ENCODE measurements at places on chromosomes 16 and 17. TPM values are rescaled to one million over a fixed set of nuclear protein-coding genes. Genes with fewer than 3 reads are reported as not detected.

- no peak for DNase-seq
Observed at GRCh38 chr17:81170727-81171494, 4.9 kb upstream of the AATK start.

DNA sequence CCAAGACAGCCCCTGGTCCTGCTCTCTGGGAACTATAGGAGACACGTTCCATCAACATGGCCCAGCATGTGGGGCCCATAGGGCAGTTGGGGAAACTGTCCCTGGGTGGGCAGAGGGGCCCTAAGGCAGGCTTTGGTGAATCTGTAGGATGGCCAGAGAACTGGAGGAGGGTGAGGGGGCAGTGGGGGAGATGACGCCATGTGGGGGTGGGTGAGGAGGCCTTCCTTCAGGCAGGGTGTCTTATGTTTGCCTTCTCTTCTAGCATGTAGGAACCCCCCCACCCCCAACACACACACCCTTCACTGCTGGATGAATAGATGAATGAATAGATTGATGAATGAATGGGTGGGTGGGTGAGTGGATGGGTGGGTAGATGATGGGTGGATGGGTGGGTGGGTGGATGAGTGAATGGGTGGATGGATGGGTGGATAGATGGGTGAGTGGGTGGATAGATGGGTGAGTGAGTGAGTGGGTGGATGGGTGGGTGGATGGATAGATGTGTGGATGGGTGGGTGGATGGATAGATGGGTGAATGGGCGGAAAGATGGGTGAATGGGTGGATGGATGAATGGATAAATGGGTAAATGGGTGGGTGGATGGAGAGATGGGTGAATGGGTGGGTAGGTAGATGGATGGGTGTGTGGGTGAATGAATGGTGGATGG lies 2.5 kb upstream of the CBFA2T3 start:
- DNase-seq = no peak

- peak; percentile 51 for DNase-seq
Observed at GRCh38 chr16:53503991-53504663, 1.1 kb upstream of the AKTIP start.

DNA sequence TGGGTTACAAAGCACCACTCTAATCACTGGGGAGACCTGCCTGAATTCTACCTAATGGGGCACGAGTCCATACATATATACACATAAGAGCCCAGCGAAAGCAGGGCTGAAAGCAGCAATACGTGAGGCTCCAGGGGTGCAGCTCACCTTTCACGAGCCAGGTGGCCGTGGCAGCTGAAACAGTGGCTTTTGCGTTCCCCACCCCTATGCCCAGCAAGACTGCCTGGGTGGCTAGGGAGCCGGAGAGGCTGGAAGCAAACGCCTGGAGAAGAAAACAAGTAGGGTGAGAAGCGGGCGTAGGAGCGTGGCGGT lies 618 bp downstream of the RUSF1 start:
- DNase-seq = no peak

DNA sequence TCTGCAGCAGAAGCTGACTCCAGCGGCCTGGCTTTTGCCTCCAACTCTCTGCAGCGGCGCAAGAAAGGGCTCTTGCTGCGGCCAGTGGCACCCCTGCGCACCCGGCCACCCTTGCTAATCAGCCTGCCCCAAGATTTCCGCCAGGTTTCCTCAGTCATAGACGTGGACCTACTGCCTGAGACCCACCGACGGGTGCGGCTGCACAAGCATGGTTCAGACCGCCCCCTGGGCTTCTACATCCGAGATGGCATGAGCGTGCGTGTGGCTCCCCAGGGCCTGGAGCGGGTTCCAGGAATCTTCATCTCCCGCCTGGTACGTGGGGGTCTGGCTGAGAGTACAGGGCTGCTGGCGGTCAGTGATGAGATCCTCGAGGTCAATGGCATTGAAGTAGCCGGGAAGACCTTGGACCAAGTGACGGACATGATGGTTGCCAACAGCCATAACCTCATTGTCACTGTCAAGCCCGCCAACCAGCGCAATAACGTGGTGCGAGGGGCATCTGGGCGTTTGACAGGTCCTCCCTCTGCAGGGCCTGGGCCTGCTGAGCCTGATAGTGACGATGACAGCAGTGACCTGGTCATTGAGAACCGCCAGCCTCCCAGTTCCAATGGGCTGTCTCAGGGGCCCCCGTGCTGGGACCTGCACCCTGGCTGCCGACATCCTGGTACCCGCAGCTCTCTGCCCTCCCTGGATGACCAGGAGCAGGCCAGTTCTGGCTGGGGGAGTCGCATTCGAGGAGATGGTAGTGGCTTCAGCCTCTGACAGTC lies 1.3 kb downstream of the PARD6A start:
- no peak for DNase-seq

DNA sequence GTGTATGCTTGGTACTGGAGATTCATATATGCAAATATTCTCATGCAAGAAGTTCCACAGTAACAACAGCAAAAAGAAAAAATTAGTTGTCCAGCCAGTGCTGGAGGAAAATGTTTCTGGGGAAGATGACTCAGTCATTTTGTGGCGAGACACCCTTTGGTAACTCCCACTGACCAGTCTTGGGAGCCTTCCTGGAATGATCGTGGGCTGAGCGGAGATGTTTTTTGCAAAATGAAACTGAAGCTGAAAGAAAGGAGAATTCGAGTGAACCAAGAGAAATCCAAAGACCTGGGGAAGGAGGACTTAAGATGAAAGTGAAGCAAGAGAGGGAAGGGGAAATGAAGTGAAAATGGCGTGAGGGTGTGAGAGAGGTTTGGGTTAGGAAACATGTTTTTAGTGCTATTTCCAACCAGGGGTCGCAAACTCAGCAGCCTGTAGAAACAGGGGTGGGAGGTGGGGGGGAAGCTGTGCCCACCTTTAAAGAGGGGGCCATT lies 5.2 kb downstream of the ITPRIPL2 start:
- no peak for DNase-seq

DNA sequence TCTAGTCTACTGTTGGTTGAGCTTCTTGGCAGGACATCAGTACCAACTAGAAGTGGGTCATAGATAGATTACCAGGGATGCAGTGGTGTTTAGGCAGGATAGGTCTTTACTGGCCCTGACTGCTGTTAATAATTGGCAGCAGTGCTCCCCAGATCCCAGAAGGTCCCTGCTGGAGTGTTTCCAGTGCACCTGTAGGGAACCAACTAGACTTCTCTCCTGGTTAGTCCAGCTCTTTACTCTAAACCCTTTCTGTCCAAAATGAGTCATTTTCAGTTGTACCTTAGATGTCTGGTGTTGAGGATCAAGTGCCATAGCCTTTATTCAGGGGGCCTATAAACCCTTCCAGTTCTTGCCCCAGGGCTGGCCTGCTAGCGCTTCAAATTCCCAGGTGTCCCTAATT lies 8.7 kb downstream of the POLR2C start:
- DNase-seq = no peak

GRCh38 chr16:49662569-49662968 lies 193.3 kb downstream of the ZNF423 start:
- no peak for DNase-seq

GRCh38 chr17:75266316-75267152 lies 4.5 kb downstream of the MIF4GD start:
- no peak for DNase-seq

DNA sequence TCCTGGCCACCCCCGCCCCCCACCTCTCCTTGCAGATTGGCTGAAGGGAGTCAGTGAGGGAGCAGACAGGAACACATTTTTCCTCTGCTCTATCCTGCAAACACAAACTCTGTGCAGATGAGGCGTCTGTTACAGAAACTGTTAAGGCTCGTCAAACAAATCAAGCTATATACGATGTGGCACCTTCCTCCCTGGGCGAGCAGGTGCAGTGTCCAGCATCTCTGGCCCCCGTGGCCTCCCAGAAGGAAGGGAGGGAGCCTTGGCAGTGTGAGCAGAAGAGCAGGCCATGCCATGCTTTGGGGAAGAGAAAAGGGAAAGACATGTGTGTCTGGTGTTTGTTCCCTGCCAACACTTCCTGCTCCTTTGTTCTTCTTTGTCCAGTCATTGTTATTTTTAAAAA lies 267.8 kb downstream of the UTP18 start:
- no peak for DNase-seq

- DNase-seq = no peak
Observed at GRCh38 chr17:9272501-9273200, 251.3 kb downstream of the NTN1 start.

DNA sequence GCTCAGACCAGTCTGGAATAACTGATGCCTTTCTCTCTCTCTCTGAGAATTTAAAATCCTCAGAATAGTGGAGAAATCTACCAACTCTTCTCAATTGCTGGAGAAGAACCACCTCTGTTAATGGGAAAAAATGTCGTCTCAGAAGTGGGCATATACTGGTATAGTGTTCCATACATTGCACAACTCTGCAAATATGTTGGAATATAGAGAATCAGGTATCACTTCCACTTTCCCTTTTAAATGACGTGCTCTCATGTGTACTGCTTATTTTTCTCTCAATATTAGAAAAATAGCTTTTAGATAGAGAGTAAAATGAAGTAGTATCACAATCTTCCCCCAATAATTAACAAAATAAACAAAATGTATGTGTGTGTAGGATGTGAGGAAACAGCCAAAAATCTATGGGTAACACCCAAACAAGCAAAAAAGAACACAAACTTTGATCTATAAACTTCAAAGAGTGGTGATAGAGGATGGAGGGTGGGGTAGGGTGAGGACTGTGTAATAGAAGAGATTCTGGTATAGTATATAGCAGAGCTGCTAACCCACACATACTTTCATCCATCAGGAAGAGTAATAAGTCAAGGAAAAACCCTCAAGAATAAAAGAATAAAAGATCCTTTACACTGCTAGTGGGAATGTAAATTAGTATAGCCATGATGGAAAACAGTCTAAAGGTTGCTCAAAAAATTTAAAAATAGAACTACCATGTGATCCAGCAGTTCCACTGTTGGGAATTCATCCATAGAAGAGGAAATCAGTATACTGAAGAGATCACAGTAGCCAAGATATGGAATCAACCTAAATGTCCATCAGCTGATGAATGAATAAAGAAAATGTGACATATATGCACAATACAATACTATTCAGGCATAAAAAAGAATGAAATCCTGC lies 46.9 kb downstream of the NFATC3 start:
- no peak for DNase-seq

GRCh38 chr17:78661093-78661770 lies 84.0 kb upstream of the DNAH17 start:
- no peak for DNase-seq

GRCh38 chr16:55856950-55857349 lies 18.2 kb downstream of the CES5A start:
- no peak for DNase-seq

GRCh38 chr17:69485251-69485661 lies 70.8 kb downstream of the MAP2K6 start:
- no peak for DNase-seq

- DNase-seq = no peak
Observed at GRCh38 chr16:23072769-23073549, 76.3 kb downstream of the USP31 start.

DNA sequence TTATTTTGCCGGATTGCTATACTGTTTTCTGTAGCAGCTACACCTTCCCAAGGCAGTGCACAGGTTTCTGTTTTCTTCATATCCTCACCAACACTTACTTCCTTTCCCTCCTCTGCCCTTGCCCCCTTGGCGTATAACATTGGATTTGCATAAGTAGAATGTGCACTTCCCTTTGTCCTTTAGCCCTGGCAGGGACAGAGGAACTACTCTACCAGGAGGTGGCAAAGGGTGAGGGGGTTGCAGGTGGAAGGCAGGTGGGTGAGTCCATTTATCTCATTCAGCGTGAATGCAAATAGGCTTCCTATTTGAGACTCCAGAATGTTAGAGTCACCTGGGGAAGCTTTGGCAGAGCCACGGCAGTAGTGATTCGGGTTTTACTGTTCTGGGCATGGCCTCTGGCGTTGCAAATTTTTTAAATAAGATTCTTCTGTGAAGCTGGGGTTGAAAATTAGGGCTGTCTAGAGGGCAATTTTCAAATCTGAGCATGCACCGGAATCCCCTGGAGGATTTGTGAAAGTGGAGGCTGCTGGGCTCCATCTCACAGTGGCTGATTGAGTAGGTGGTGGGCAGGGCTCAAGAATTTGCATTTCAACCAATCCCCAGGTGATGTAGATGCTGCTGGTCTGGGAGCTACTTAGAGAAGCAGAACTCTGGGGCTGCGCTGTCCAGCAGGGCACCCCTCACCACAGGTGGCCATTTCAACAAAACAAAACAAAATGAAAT lies 84.7 kb downstream of the PLCG2 start:
- no peak for DNase-seq

DNA sequence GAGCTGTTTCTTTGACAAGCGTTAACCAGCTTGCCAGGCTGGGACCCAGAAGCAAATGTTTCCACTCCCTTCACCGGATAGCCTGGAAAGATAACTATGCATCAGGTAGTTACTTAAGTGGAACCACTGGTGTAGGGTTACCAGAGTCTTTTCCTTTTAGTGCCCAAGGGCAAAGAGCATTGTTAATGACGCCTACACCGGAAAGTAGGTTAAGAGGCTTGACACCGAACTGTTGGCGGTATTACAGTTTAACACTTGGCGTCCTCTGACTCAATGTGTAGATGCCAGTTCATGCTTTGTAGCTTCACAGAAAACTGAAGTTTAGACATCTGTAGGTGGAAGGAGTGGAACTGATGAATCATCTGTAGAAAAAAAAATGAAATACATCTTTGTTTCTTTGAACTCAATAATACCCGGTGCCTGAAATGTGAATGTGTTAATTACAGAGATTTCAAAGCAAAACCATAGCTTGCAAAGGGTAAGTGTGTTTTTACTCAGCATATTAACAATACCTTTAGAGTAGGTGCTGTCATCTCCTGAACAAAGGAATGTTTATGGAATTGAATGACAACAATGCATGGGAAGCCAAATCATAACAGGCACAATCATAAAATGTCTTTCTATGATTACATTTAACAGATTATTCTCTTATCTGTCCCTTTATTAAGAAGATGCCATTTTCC lies 426.7 kb upstream of the SALL1 start:
- no peak for DNase-seq

GRCh38 chr17:28317966-28318758 lies 838 bp upstream of the TMEM97 start:
- no peak for DNase-seq

DNA sequence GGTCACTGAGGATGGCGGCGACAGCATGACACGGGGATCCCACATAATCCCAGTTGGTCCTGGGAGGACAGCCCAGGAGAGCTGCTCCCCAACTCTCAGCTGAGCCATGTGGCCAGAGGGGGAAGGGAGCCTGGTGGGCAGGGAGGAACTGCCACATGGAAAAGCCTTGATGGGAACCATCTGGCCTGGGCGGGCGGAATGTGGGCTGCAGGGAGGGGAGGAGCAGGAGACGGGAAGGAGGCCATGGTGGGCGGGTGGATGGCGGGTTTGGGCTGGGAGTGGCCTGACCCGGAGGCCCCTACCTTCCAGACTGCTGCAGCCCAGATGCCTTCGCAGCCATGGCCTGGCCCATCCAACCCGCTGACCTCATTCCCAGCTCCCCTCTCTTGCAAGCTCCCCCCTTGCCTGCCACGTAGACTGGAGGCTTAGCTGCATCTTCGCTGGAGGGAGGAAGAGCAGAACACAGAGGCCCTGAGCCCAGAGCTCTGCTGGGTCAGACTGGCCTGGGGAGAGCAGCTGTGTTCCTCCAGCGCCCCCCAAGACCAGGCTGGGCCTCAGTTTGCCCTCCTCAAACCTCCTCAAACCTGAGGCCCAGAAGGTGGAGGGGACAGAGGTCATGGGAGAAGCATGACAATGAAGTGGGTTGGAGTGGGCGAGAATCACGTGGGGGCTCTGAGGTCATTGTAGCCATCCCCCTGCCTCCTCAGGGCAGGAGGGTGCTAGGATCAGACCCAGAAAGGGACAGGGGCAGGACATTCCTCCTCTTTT lies 8.2 kb upstream of the COL1A1 start:
- no peak for DNase-seq

The ZNF469 gene
- total RNA-seq = 0.17 TPM

The CES5A gene
- not detected for total RNA-seq

The C16orf96 gene
- total RNA-seq = 0.30 TPM

The TBC1D3B gene
- 1.8 TPM for total RNA-seq

The ANKFN1 gene
- total RNA-seq = not detected

The CCDC200 gene
- not detected for total RNA-seq

All from activated naive CD4-positive, alpha-beta T cell treated with anti-CD3 and anti-CD28 coated beads for 36 hours (primary cell).